ENCODE measurements at places on chromosomes 7 and 10.
A peak's percentile ranks its signal among the peaks of the same experiment; 100 is the strongest.

DNA sequence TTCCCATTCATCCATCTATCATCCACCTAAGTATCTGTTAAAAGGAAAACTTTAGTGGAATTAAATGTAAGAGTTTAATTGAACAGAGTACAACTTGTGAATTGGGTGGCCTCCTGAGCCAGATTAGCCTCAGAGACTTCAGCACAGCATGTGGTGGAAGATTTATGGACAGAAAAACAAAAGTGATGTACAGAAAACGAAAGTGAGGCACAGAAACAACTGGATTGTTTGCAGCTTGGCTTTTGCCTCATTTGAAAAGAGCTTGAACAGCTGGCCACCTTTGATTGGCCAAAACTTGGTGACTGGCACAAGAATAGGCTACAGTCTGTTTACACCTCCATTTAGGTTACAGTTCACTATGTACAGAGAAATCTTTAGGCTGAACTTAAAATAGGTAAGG lies 1463.4 kb upstream of the CELF2 start:
- no peak for DNase-seq

DNA sequence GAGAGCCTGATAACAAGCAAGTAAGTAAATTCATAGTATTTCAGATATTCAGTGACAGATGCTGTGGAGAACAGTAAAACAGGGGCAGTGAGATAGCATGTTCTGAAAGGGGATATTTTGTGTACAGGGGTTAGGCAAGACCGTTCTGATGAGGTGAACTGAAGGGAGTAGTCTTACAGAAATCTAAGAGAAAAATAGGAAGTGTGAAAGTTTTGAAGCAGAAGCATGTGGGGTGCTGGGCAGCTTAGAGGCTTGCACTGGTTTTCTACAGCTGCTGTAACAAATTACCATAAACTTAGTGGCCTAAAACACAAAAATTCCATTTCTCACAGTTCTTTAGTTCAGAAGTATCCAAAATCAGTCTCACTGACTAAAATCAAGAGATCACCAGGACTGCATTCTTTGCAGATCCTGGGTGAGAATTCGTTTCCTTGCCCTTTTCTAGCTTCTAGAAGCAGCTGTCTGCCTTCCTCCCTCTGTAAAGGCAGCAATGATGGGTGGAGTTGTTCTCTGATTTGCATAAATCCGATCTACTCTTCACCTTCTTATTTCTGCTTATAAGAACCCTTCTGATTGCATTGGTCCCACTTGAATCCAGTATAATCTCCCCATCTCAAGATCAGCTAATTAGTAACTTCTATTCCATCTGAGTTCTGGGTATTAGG lies 7.5 kb upstream of the KLF14 start:
- DNase-seq: no peak

DNA sequence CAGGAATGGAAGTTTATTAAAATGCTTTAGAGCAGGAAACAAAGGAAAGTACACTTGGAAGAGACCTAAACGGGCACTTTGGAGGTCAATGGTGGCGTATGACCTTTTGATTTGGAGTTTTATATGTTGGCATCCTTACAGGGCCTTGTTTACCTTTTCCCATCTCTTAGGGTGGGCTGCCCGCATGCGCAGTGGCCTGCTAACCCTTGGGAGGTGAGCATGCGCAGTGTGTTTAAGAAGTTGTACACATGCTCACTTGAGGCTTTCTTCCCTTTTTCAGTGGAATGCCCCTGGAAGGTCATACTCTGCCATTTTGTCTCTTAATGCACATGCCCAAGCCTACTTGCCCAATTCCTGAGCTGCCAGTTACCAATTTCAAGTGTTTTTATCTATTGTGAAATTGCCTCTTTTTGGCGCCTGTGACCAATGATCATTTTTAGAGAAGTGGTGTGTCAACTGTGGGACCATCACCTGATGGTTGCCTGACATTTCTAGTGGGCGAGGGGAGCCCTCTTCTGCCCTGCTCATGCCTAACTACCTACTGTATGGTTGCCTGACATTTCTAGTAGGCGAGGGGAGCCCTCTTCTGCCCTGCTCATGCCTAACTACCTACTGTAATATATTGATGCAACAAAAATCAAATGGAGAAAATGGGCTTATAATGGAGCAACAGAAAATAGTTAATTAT lies 138.0 kb downstream of the PPP1R9A start:
- no peak for DNase-seq

GRCh38 chr7:151248346-151249033 lies at the start of gene SMARCD3:
Gene SMARCD3, minus strand, starts transcription at chr7:151248694. Its CDS starts 132 bp downstream, at chr7:151248562.
- DNase-seq: peak; percentile 82

- no peak for DNase-seq
Measured at GRCh38 chr7:150430465-150431085, 19.9 kb upstream of the GIMAP8 start.

- DNase-seq: no peak
Measured at GRCh38 chr10:35153716-35154115, 27.1 kb downstream of the CREM start.

- no peak for DNase-seq
Measured at GRCh38 chr10:119272736-119273135, 65.4 kb downstream of the GRK5 start.

DNA sequence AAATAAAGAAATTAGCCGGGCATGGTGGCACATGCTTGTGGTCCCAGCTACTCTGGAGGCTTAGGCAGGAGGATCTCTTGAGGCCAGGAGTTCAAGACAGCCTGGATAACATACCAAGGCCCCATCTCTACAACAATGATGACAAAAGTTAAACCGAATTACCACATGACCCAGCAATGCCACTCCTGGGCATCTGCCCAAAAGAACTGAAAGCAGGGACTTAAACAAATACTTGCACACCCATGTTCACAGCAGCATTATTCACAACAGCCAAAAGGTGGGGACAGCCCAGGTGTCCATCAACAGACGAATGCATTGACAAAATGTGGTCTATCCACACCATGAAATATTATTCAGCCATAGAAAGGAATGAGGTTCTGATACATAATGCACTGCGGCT lies 83.9 kb downstream of the HIP1 start:
- DNase-seq: no peak

GRCh38 chr7:104156842-104157277 lies 51.0 kb downstream of the ORC5 start:
- DNase-seq: no peak

DNA sequence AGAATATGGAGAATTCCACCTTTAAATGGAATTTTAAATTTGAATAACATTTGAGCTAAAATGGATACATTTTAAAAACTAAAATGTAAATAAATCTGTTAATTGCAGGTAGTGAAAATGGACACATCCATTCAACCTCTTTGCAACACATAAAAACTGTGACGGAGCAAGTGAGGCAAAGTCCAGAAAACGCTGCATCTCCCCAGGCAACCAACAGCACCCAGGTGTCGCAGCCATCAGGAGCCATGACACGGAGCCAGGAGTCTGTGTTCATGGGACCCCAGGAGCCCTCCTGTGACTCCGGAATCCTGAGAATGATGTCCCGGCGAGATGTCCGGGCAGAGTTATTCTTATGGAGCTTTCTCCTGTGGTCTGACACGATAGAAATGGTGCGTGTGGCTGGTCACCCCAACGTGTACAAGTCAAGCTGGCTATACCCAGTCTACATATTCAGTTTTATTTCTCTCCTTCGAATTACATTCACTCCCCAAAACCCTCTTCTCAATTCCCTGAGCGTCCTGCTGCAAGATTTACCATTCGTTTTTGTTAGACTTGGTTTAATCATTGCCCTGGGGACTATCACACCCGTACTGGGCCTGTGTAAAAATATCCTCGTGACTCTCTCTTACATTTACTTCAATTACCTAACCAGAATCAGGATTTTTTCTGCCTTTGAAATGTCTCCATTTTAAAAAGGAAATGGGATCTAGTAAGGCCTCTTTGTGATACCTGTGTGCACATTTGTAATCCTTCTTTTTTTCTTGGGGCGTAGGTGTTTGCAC lies 13.1 kb upstream of the MRC1 start:
- DNase-seq: no peak

- DNase-seq: no peak
Measured at GRCh38 chr7:128344431-128344774, 695 bp upstream of the RBM28 start.

DNA sequence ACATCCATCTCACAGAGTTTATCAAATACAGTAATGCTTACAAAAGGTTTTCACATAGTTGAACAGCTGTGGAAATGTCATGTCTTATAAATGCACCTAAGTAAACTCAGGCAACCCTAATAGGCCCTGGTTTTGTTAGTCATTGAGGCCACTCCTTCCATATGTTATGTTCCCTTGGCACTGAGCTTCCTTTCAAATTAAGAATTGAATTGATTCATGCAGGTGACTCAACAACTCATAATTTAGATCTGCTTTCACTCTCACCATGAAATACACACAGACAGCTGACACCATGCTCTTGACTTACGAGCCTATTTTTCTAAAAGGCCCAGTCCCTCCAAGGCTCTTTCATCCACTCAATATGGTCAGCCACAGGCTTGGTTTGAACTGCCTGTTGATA lies 476.9 kb downstream of the KCNMA1 start:
- DNase-seq: peak; percentile 50

GRCh38 chr10:115093286-115093775 lies at the start of gene ATRNL1:
Gene ATRNL1, plus strand, starts transcription at chr10:115093365. Its CDS starts 386 bp downstream, at chr10:115093751.
- peak; percentile 44 for DNase-seq

DNA sequence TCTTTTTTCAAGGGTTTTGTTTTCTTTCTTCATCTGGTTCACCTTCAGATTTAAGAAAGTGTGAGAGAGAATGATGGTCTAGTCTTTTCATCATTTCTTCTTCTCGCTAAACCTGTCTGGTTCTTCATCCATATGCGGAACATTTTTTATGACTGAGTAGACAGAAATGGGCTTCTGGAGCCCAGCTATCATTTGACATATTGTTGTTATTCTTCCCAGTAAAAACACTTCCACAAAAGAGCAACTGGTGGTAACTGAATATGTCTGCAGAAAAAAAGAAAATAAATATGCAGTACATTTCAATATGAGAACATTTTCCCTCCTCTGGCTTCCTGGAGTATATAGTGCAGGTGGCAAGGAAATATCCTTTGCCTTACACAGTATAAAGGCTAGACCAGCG lies 209.5 kb downstream of the JCAD start:
- no peak for DNase-seq

DNA sequence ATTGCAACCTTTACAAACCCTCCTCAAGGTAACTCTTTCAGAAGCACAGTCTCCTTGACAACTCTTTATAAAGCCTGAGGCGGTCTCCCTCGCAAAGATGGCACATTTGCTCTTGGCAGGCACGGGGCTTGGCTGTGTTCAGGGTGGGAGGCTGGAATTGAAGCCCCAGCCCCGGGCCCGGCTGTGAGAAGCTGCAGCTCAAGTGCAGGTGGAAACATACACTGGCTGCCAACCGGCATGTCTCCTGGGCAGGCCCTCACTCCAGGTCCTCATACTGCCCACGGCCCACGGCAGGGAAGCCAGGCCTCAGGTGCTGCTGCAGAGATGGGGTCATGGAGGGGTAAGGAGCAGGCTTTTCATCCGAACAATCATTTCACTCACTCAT lies 194.5 kb downstream of the TCERG1L start:
- DNase-seq: no peak

DNA sequence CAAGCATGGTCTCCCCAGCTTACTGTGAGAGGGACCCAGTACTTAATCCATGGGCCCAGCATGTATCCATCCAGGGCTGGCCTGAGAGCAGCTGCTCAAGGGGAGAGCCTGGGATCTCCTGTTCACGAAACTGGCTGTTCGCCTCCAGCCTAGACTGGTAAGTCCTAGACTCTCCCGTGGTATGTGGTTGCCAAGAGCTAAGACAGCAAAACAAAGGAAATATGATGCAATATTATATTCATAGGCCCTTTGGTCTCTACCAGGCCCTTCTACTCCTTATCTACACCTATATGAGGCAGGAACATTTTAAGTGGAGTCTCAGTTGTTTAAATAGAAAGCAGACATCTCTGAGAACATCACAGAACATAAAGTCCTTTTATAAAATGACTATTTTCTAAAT lies 28.9 kb upstream of the STK17A start:
- DNase-seq: no peak

DNA sequence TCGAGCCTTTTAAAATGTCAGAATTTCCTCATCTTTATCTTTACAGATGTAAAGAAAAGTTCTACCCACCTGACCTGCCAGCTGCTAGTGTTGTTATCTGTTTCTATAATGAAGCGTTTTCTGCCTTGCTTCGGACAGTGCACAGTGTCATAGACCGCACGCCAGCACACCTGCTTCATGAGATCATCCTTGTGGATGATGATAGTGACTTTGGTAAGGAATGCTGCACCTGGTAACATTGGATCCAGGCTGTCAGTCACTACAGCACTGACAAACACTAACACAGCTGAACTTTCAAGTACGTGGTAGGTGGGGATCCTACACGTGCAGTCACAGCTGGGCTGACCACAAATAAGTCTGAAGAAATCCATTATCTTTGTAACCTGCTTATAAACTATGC lies 77.6 kb downstream of the GALNT11 start:
- no peak for DNase-seq

GRCh38 chr7:7868572-7868899 lies 100.1 kb upstream of the GLCCI1 start:
- no peak for DNase-seq

DNA sequence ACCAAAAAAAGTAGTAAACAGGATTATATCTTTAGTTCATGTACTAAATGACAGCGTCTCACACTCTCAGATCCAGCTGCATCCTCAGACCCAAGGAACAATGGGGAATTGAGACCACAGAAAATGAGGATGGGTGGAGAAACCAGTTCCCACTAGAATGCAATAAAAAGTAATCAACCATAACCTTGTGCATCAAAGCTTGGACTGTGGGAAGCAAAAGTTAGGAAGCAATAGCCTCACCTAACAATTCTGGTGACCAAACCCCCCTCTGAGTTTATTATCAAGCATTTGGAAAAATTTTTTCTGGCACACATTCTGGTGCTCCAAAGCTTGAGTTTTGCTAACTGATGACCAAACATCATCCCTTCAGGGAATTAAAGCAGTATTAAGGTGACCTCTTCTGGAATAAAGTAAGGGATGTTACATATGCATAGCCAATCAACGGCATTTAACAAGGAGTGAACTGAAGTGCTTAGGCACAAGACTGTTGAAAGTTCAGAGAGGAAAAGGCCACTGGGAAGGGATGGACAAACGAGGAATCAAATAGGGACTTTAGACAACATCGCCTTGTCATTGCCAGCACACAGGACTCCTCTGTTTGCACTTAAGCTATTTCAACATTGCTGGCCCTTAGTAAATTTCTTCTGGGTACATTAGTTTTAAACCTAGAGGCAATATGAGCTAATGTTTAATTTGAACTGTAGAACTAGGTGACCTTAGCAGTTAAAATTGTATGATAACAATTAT lies 1.2 kb upstream of the MAT1A start:
- no peak for DNase-seq

GRCh38 chr7:7099584-7100014 lies 82.7 kb upstream of the C1GALT1 start:
- DNase-seq: peak; percentile 73

DNA sequence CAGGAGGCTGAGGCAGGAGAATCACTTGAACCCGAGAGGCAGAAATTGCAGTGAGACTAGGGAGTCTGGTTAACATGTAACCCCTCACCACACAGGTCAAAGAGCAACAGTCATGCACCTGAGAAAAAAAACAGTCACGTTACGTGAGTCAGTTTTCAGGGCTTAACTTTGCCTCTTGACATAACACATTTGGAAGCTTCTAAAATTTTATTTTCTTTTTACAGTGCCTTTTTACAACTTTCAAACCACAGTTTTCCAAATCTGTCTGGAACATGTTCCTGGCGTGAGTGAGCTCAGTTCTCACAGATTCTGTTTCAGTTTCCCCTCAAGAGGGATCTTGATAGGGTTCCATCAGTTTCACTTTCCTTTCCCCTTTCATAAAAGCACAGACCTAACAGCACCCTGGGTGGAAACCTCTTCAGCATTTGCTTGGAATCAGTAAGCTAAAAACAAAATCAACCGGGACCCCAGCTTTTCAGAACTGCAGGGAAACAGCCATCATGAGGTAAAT lies 4.4 kb downstream of the IFIT3 start:
- peak; percentile 53 for DNase-seq
